ENCODE measurements at places on chromosomes 7 and 10.

- no peak for DNase-seq
Observed at GRCh38 chr7:151632750-151633515, 113.2 kb upstream of the RHEB start.

DNA sequence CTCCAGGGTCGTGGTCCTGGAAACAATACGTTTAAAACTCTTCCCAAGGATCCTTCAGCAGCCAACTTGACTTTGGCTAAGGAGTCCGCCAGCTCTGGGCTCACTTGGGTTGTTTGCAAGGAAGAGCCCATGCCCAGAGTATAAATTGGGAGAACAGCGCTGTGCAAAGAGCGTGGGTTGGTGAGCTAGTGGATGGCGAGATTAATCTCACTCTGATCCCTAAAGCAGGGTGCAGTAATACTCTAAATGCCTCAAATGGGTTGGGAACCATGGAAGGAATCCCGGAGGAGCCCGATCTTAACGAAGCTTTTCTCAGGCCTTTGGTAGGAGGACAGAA lies 495 bp upstream of the SDHAF3 start:
- DNase-seq, result no peak

DNA sequence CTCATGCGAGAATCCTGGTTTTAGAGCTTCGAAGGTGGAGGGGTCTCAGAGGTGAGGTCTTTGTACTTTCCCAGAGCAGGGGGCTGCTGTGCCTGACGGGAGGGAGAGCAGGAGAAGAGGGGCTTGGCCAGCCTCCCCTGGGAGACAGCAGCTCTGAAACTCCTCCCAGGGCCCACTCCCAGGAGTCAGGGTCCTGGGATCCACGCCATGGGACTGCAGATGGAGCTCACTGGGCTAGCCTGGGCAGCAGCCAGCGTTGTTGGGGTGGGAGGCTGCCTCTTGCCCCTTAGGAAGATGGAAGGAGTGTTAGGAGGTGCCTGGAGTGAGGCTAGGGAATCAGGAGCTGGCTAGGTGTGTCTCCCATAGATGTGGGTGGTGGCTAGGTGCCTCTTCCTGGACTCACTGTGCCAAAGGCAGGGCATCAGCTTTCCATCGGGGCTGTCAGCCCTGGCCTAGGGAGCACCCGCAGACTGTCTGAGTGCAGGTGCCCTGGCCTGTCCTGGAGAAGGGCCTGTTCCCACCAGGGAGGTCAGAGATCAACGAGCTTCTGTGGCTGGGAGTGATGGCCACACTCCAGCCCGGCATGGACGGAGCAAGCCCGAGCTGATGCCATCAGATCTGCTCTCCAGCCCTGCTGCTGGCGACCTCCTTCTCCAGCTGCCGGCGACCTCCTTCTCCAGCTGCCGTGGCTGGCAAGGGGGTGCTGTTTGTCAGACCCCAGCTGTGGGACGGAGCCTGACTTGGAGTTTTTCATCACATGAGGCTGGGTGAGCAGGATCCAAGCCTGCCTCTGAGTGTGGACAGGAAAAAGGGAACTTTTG lies 111.3 kb downstream of the PTPN20 start:
- no peak for DNase-seq

DNA sequence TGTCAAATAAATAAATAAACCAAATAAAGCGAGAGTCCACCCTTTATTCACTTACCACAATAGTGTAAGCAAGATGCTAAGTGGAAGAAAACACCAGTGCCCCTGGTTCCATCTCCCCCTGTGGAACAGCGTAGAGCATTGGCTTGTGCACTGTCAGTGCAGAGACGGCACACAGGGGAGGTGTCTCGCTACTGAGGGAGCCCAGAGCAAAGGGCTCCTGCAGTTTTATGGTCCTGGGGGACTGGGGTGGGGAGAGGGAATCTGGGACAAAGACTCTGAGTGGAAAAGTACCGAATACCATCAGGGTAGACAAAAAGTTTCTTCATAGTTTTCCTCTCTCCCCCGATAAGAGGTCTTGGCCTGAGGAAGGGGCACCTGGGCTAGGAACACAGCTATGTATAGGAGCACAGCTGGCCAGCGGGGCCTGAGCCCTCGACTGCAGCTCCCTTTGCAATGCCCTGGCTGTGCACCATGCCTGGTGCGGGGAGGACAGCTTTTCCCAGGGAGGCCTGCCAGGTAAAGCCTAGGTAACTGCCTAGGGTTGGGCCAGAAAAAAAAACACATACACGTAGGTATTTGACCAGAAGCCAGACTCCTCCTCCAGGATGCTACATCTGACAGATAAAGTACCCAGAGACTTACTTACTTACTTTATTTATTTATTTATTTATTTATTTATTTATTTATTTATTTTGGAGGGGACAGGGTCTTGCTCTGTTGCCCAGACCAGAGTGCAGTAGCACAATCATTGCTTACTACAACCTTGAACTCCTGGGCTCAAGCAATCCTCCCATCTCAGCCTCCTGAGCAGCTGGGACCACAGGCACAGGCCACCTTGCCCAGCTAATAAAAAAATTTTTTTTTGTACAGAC lies 88.8 kb upstream of the KIF5B start:
- no peak for DNase-seq

DNA sequence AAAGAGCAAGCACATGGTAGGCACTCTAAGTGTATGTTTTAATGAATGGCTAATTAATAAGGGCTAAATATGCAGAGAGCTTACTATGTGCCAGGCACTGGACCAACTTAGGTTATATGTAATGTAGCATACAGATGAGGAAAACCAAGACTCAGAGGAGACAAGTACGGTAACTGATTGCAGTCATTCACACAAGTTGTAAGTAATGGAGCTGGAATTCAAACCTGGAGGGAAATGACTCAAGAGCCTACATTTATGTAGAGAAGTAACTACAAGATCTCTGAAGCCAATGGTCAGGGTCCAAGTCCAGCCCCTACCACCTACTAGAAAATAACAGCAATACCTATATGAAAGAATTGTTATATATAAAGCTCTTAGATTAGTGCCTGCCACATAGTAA lies 97.3 kb upstream of the KCNIP2 start:
- DNase-seq, result no peak

DNA sequence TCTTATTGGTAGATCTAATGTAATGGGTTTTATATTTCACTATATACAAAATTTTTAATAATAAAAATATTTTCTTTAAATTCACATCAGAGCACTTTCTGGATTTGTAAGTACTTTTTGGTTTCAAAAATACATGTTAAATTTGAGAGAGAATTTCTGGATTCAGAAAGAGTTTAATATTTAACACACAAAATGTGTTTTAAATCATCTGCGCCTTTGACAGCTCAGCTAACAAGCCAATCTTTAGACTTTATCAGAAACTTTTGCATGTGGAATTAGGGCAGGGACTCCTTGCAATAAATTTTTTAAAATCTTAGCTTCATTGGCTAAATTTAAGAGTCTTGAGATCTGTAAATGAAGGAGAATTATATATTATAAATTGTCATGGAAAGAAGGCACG lies 32.7 kb upstream of the RHOBTB1 start:
- DNase-seq, result no peak

- no peak for DNase-seq
Observed at GRCh38 chr7:132825932-132826835, 249.9 kb upstream of the PLXNA4 start.

Measured in stimulated activated CD4-positive, alpha-beta T cell treated with anti-CD3 and anti-CD28 coated beads, Interleukin-1b, Interleukin-23, amount 100 ng/mL, for 1 hour (primary cell).